GM12878 (cell line): ENCODE measurements at places on chromosomes 11 and 22. TPM values are rescaled to one million over a fixed set of nuclear protein-coding genes. Genes with fewer than 3 reads are reported as not detected.

The C11orf86 gene
- not detected in 2 replicates for polyA plus RNA-seq

The FAM181B gene
- not detected in 2 replicates for polyA plus RNA-seq

The P2RY6 gene
- polyA plus RNA-seq: 0.24 and 0.36 TPM in 2 replicates

The ANKK1 gene
- polyA plus RNA-seq: not detected in 2 replicates

The TSSK2 gene
- not detected in 2 replicates for polyA plus RNA-seq

The C22orf42 gene
- polyA plus RNA-seq: not detected in 2 replicates

The YPEL4 gene
- polyA plus RNA-seq: 0.07 TPM in 1 of 2 replicates, not detected in the other

The ZBTB16 gene
- not detected in 2 replicates for polyA plus RNA-seq

The KRTAP5-2 gene
- not detected in 2 replicates for polyA plus RNA-seq

The GRAMD4 gene
- 3.9 and 5.3 TPM in 2 replicates for polyA plus RNA-seq

The RELT gene
- polyA plus RNA-seq: 8.2 and 8.8 TPM in 2 replicates

- DNase-seq: no peak
These were observed 20.0 kb downstream of the CD82 start for GRCh38 chr11:44585421-44585820.

- DNase-seq: no peak
These were observed 110.8 kb downstream of the MTNR1B start for GRCh38 chr11:93080146-93080759.

GRCh38 chr11:114082415-114082748 is 22.9 kb downstream of the ZBTB16 start:
- DNase-seq: no peak

DNA sequence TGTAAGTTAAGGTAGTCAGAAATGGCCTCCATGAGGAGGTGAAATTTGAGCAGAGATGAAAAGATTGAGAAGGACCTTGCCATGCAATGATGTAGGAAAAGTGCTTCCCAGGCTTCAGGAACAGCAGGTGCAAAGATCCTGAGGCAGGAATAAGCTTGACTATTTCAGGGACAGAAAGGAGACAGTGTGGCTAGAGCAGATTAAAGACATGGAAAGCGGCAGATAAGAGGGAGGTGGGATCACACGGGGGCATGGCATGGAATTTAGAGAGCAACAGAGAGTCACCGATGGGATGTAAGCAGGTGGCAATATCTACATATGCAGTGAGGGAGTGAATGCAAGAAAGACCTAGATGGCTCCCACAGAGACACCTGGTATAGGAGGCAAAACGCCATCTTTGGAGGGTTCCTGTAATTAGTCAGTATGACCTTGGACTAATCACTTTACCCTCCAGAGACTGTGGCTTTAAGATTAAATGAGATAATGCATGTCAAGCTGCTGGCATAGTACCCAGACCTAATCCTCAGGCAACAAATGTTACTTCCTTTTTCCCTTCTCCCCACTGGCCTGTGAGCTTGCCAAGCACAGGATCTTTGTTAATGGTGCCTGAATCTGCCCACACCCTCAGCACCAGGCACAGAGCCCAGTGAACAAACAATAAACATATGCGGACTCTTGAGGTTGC is 24.6 kb upstream of the ACER3 start:
- no peak for DNase-seq

- DNase-seq: no peak
These were observed 50.9 kb upstream of the YWHAH start for GRCh38 chr22:31893460-31893859.

DNA sequence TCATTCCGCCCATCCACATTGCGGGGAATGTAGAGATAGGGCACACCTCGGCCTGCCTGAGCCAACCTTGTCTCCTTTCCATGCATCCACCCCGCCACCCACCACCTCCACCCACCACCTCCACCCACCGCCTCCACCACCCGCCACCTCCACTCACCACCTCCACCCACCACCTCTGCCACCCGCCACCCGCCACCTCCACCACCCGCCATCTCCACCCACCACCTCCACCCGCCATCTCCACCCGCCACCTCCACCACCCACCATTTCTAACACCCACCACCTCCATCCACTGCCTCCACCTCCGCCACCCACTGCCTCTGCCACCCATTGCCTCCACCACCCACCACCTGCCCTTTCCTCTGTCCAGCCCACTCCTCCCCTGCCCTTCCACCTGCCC is 78.4 kb downstream of the IGLL1 start:
- no peak for DNase-seq

DNA sequence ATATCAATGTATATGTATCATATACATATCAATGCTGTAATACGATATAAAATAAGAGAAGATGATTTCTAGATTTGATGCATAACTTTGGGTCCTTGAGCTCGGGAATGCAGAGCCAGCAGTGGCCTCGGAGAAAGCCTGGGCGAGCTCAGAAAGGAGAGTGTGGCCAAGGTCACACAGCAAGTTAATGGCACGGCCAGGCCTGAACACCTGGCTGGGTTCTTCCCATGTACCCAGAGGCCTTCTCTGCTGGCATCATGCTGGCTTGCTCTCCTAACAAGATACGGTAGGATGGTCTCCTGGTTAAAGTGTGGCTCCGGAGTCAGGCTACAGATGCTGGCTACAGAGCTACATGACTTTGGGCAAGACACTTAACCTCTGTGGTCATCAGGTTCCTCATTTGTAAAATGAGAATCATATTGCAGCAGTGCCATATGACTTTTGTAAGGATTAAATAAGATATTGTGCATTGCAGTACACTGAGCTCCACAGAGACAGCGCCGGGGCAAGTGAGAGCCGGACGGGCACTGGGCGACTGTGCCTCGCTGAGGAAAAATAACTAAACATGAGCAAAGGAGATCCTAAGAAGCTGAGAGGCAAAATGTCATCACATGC is 29.9 kb downstream of the TPST2 start:
- no peak for DNase-seq

GRCh38 chr11:19723572-19724342 is 11.1 kb downstream of the NAV2 start:
- DNase-seq: no peak

DNA sequence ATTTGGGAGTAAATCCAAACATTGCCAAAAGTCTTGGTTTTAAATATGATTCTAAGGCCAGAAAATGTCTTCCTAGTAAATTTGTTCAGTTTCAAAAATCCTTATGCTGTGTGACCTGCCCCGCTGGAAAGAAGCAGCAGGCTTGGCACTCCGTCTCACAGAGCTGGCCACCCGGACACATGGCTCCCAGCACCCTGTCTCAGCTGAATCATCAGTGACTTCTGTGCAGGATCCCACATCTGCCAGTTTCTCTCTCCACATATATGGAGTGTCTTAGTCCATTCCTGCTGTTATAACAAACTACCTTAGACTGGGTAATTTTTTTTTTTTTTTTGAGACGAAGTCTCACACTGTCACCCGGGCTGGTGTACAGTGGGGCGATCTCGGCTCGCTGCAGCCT is 356.7 kb downstream of the TBC1D22A start:
- no peak for DNase-seq

DNA sequence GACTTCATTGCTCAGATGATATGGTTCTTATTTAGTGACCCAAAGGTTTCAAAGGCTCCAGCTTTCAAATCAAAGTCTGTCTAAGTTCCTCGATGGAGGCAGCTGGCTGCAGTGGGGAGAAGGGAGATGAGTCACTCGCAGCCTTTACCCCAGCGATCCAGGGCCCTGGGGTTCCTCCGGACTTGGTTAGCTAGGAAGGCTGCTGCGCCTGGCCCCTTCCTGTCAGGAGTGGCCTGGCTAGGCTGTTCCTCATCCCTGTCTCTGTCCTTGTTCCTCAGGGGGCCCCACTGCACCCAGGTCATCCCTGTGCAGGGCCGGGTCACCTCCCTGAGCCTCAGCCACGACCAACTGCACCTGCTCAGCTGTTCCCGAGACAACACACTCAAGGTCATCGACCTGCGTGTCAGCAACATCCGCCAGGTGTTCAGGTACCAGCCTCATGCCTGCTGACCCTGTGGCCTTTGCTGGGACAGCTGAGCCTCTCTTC is 13.9 kb downstream of the ATG16L2 start:
- no peak for DNase-seq

- DNase-seq: no peak
These were observed 210.3 kb downstream of the CWF19L2 start for GRCh38 chr11:107247167-107247861.

- DNase-seq: no peak
These were observed 621 bp downstream of the KCNC1 start for GRCh38 chr11:17734986-17735817.

GRCh38 chr11:16609769-16610168 is 128.7 kb upstream of the C11orf58 start:
- no peak for DNase-seq

DNA sequence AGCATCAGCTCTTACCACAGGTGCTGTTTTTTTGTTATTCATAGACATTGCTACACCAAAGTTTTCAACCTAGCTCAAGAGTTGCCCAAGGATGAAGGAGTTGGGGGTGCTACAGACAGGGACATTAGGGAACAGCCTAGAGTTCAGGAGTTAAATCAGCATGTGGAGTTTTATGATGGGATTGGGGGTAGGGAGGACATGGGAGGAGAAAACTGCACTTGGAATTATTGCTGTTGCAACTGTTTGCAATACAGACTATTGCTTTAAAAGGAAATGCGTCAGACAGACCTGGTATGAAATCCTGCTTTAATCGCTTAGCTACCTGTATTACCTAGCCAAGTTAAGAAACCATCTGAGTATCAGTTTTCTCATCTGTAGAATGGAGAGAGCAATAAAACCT is 6.3 kb downstream of the TMA7B start:
- DNase-seq: no peak
